Retinal pigment epithelial cell (primary cell): ENCODE measurements at places on chromosomes 3 and 15.

DNA sequence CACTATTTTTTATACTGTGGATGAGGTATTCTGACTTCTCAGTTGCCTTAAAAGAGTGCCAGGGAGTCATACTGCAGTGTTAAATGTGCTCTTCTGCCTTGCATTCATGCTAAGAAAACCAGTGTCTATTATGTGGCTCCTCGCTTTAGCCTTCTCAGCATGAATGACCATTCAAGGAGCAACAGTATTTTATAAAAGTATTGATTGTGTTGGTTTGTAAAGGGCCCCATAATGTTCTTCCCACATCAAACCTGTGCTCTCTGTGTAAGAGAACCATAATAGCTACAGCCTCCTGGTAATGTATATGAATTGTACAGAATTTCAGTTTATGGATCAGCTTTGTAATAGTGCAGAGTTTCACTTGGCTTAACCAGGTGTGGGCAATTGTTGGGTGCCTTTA is 316.4 kb downstream of the CNTN4 start:
- DNase-seq, result no peak

DNA sequence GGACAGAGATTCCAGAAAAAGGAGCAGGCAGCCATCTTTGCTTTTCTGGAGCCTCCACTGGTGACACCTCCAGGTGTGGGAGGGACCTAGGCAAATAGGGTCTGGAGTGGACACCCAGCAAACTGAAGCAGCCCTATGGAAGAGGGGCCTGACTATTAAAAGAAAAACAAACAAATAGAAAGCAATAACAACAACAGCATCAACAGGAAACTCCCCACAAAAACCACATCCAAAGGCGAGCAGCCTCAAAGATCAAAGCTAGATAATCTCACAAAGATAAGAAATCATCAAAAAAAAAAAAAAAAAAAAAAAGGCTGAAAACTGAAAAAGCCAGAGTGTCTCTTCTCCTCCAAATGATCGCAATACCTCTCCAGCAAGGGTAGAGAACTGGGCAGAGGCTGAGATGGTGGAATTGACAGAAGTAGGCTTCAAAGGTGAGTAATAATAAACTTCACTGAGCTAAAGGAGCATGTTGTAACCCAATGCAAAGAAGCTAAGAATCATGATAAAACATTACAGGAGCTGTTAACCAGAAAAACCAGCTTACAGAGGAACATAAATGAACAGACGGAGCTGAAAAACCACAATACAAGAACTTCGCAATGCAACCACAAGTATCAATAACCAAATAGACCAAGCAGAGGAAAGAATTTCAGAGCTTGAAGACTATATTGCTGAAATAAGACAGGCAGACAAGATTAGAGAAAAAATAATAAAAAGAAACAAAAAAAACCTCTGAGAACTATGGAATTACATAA is 225.4 kb downstream of the CTNNB1 start:
- no peak for DNase-seq

DNA sequence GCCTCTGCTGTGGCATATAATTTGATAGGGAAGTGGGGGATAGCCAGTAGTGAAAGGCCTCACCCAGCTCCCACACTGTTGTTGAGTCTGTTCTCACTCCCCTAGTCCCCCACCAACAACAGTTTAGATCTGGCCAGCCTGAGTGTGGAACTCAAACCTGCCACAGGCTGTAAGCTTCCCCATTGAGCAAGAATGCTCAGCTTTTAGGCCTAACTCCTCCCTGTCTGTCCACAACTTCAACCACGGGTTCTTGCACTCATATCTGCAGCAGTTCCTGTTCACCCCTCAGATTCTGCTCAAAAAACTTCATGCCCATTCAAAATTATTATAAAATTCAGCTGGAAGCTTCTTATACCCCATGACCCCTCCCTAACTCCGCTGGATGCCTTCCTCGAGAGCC is 975.1 kb downstream of the NSUN3 start:
- DNase-seq, result no peak

- DNase-seq, result peak; percentile 23
Observed at GRCh38 chr15:41490355-41490754, 3.3 kb upstream of the ITPKA start.

DNA sequence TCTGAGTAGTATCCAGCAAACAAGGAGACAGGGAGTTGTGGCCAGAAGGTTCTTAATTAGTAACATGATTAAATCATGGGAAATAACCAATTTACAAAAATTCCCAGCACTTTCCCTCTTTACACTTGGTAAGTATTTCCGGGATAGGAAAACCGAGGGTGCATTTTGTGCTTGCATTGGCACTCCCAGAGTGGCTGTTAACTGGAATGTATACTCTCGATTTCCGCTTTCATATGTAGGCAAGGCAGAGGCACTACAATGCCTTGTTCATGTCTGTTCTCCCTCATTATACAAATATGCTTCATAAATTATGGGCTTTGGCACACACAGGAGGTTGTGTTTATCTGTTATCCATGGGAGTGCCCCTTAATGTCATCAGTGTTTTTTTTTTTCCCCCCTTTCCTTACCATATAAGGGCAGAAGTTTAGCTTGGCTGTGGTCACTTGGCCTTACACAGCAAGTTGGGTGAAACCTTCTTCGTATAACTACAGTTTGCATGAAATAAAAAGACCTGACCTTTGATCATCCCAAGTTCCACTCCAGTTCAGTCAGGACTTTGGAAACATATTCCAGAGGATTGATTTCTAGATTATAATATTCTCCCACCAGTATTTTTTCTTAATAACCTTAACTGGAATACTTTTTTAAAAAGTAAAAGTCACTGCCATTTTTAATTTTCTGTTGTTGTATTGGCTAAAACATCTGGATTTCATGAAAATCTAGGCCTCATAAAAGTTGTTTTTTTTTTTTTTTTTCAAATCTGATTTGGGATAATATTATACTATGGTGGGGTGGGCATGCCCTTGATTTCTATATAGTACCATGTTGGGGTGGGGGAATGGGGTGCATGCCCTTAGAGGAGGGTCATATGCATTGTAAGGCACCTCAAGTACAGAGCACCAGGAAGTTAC is 8.9 kb downstream of the TPM1 start:
- DNase-seq, result no peak

DNA sequence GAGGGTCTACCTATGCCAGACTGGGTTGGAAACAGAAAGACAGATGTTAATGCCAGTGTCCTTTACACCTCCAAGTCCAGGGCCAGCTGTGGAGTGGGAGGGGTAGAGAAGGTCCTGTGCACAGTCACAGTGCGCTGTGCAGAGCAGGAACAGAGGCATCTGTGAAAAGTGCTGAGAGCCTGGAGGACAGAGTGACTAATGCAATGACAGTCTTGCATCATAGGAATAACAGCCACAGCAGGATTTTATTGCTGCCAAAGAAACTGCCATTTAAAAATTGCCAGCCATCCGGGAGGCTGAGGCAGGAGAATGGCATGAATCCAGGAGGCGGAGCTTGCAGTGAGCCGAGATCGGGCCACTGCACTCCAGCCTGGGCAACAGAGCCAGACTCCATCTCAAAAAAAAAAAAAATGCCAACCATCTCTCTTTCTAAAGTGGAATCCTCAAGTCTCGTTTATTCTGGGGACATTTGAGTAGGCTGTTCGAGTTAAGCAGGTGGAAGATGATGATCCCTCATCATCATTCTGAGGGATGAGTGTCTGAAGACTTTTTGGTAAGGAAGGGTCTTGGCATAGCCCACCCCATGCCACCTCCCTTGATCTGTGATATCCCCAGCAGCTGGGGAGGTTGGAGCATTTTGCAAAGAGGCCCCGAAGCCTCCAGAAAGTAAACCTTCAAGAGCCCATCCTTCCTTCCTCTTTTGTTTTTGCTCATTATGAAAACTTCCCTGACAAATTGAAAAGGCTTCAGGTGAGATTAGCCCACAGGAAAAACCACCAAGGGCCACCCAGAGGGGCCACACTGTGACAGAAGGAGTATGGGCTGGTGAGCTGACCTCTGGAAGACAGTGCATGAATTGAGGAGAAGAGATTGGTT is 7.7 kb downstream of the CCR2 start:
- no peak for DNase-seq
